ENCODE measurements at places on chromosomes 7 and 10.

DNA sequence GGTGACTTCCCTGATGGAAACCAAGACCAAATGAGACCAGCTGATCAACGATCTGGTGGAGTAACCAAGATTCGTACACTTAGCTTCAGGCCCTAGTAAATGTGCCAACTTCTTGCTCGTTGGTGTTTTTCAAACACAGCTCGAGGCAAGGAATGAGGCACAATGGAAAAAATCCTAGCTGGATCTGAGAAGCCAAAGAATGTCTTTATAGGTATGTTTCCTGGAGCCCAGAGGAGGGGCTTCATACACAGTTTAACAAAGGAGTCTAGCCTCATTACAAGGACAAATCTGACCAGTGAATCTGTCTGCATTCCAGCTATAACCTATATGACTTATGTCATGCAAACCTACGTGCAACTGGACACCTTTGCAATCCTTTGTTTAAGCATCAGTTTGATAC, 3.7 kb downstream of the COL17A1 start:
- DNase-seq = no peak

GRCh38 chr7:107838024-107838601, 35.1 kb upstream of the SLC26A3 start:
- DNase-seq = no peak

GRCh38 chr7:40492946-40493345, 358.1 kb downstream of the SUGCT start:
- DNase-seq = no peak

GRCh38 chr10:109773288-109774120, 149.8 kb downstream of the XPNPEP1 start:
- no peak for DNase-seq

- no peak for DNase-seq
Observed at GRCh38 chr7:129776362-129776722, 164.8 kb downstream of the NRF1 start.

DNA sequence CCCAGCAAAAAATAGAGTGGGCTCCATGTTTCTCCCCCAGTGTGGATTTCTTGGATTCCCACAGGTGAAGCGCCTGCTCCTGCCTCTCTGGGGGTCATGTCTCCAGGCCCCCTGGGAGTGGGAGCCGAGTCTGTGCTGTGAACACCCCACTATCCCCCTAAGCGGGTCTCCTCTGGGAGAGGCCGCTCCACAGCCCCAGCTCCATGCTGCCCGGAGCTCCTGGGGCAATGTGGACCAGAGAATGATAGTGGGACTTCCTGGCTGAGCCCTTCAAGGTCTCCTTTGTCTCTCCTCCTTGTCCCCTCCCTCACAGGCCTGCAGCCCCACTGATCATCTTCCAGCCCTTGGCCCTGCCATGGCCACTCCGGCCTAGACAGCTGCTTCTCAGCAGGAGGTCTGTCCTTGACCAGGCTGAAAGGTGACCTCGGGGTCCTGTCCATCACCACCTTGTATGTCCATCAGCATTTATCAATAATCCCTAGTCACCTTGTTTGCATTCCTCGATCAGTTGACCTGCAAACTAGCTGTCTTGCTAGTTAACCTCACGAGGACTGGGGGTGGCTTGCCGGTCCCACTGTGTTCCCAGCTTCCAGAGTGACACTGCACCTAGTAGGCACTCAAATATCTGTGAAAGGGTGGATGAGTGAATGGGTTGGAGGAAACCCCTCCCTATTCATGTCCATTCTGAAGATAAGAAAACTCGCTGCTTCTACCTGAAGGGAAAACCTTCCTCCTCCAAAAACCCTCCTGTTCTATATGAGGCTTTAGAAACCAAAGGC, 776 bp upstream of the CALML3 start:
- no peak for DNase-seq

DNA sequence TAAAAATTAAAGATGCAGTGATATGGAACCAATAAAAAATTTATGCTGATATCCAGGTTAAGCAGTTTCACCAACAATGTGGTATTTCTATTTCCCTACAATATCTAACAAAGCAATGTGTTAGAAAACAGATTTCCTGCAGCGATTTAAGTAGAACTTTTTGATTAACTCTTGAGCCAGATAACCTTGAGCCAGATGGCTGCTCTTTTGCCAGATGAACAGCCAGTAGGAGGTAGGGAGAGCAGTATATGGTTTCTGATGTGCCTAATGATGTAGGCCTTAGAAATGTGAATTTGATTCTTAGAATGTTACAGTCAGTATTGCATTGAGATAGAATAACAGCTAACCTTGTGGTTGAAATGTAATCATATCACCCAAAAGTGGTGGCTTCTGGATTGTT, 31.1 kb downstream of the STAMBPL1 start:
- DNase-seq = no peak

- DNase-seq = no peak
Observed at GRCh38 chr7:55150709-55151451, 132.1 kb downstream of the EGFR start.

- DNase-seq = no peak
Observed at GRCh38 chr10:15245530-15245929, 77.0 kb upstream of the NMT2 start.

- no peak for DNase-seq
Observed at GRCh38 chr7:13179775-13180523, 492.5 kb downstream of the ARL4A start.

DNA sequence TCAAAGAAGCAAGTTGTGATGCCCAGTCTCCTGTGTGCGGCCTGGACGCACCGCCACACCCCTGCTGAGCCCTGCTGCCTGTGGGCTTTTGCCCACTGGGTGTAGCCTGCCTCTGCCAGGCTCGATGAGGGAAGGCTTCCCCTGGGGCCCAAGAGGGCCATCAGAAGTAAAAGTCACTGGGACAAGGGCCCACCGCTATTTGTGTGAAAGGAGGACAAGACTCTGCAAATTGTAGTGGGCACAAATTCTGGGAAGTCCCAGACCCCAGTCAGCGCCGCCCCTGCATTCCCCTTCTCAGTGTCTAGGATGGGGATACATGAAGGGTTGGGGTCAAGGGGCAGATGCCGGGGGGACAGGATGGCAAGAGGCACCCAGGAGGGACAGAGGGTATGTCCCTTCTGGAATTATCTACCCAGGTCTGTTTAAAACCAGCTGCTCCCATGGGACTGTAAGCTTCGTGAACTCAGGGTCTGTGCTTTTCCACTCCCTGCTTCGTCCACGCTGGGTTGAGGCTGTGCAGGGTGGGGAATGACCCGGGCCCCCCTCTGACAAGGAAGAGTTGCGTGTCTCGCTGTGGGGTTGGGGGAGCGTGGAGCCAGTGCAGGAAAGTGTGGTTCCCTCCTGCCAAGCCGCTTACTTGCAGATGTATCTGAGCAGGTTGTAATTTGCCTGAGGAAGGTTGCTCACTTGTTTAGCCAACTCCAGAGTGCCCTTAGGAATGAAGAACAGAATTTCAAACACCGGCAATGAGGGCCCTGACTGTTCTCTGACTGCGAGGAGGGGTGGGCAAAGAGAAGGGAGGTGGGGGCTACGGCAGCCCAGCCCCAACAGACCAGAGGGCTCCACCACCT, 147.2 kb downstream of the MAPK8 start:
- DNase-seq = no peak

DNA sequence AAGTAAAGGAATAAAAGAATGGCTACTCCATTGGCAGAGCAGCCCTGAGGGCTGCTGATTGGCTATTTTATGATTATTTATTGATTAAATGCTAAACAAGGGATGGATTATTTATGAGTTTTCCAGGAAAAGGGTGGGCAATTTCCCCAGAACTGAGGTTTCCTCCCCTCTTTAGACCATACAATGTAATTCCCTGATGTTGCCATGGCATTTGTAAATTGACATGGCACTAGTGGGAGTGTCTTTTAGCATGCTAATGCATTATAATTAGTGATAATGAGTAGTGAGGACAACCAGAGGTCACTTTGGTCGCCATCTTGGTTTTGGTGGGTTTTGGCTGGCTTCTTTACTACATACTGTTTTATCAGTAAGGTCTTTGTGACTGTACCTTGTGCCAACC, 55.5 kb downstream of the BBS9 start:
- DNase-seq = no peak

- DNase-seq = no peak
Observed at GRCh38 chr7:151558575-151558974, 38.9 kb upstream of the RHEB start.

GRCh38 chr10:1359626-1359955, 303.4 kb downstream of the WDR37 start:
- no peak for DNase-seq

GRCh38 chr7:151244196-151244840, 4.2 kb downstream of the SMARCD3 start:
- no peak for DNase-seq

DNA sequence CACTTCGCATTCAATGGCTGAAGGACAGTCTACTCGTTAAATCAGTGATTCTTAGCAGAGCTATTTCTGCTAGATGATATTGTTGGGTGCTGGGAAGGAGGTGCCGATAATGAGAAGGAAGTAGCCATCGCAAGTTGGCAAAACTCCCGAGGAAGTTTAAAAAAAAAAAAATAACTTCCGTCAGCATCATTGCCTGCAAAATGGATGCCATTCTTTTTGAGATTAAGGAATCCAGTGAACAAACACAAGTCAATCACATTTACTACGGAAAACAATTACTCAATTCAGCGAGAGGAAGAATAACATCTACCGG, 74.4 kb upstream of the SFMBT2 start:
- DNase-seq = no peak

DNA sequence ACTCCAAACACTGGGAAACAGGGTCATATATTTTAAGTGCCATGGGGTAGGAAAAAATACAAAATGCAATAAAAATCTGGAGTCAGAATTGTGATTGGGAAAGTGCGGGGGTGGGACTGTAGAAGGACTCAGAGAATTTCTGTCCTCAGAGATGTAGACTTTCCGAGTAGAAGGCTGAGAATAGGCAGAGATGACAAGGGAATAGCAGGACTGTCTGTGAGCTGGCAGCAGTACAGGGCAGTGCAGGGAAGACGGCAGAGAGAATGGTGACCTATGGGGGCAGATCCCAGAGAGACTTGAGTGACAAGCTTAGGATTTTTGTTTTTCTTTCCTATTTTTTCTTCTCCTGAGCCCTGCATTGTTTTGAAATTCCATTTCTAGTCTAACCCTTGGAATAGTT, 127.6 kb downstream of the SLC16A9 start:
- no peak for DNase-seq

DNA sequence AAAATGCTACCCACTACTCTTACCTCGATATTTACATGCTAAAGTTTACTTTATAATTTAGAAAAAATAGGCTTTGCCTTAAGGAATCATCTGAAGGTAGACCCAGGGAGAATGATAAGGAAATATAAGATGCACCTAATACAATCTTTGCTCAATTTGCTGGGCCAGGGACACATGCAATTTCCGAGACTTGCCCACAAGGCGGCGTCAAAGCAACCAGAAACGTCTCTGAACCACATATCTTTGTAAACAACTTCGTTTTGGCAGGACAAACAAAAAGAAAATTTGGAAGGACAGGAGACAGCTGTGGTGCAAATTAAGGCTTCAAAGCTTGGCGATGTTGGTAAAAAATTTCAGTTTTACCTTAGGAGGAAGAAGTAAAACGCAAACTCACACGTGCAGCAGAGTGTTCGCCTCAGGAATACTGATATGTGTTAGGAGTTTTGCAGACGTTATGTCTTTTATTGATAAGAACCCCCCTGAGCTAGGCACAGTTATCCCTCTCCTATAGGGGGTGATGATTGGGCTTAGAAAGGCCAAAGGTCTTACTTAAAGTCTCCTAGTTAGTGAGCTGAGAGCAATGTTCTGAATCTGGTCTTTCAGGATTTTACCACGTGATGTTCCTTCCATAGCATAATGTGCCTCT, 134.3 kb downstream of the PRKCQ start:
- DNase-seq = peak; percentile 34

DNA sequence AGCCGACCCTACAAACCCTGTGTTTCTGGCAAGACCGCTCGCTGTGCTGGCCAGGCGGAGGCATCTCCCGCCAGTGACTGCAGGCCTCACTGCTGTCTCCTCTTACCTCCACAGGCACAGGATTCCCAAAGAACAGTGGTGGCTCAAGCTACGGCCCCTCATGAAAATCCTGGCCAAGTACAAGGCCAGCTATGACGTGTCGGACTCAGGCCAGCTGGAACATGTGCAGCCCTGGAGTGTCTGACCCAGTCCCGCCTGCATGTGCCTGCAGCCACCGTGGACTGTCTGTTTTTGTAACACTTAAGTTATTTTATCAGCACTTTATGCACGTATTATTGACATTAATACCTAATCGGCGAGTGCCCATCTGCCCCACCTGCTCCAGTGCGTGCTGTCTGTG, 36.2 kb downstream of the PITRM1 start:
- DNase-seq = no peak

- DNase-seq = no peak
Observed at GRCh38 chr7:17674166-17674942, 265.9 kb downstream of the SNX13 start.

DNA sequence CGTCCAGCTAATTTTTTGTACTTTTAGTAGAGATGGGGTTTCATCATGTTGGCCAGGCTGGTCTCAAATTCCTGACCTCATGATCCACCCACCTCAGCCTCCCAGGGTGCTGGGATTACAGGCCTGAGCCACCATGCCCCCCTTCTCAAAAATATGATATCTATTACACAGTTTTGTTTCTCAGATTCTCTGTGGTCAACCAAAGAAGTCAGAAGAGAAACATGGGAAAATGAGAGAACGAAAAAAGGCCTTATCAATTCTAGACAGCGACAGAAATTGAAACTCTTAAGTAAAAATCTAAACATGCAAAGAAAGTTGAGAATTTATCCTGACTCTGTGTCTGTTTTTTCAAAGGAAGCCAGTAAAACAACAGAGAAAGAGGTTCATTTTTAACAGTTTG, 283.8 kb upstream of the PLXDC2 start:
- DNase-seq = no peak

DNA sequence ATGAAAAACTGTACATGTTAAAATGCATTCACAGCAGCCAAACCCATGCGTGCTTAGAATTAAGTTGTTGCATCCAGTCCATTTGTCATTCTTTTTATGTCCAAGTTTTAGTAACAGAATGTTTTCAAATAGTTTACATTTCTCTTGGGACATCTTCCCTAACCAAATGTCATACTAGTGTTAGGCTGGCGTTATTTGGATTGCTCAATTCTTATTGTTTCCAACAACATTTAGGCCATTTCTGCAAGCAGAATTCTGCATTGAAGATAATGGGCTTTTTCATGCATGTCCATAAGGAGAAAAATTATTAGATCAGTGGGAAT, 203.0 kb downstream of the HIBADH start:
- no peak for DNase-seq

DNA sequence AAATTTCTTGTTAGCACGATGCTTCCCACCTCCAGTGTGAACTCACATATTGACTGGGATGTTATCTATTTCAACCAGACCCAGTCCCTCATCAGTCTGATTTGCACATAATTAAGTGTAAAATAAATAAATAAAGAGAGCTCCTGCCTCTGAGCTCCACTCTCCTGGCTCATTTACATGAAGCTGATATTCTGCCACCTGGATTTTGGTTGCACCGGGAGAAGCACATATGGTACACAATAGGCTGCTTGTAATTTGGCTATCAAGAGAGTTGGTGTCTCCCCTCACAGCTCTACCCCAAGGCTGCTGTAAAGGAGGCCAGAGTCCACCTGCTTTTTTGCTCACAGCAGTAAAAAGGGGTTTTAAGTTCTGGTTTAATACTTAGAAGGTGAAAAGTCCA, 610.5 kb downstream of the KCNMA1 start:
- DNase-seq = no peak

- no peak for DNase-seq
Observed at GRCh38 chr10:63799521-63800300, 278.5 kb downstream of the REEP3 start.

GRCh38 chr7:94394437-94395140, at the start of gene COL1A2:
Gene COL1A2 (plus strand): TSS chr7:94394895. CDS start chr7:94395032, 137 bp downstream.
- no peak for DNase-seq

- DNase-seq = no peak
Observed at GRCh38 chr10:31708046-31708445, 220.6 kb downstream of the ARHGAP12 start.
